ENCODE measurements at places on chromosomes 1 and 21.

GRCh38 chr1:108691128-108691941 lies 775 bp upstream of the PRPF38B start:
- DNase-seq, result no peak

DNA sequence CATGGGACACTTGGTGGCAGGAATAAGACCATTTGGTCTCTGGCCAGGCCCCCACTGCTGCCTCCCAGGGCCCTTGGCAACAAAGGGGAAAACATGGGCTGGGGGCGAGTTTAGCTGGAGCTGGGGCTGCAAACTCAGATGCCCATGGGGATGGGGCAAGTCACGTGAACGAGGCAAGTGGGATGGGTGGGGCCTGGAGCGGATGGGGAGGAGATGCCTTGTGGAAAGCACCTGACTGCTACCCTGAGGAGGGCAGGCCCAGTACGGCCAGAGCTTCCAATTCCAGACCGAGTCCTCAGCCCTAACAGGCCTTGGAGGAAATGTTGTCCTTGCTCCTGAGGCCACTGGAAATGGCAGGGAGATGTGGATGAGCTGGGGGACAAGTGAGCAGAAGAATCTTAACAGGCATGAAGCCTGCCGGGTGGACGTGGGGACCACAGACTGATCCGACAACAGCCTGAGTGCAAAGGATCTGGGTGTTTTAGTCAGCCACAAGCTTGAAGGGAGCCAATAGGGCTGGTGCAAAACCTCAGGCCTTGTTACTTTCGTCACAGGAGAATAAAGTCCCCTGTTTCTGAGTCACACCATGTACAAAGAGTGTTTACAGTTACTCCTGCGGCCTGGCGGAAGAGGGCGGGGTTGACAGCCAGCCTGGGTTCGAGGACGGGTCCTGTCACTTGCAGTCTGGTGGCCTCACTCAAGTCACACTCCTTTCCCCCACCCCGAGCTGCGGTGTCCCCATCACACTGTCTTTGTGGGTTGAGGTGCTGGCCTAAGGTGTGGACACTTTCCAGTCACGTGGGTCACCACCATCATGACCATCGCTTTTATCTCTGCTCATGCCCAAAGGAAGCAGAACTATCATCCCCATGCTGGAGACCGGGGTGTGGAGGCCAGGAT lies 19.1 kb downstream of the RUNX3 start:
- no peak for DNase-seq

GRCh38 chr21:42846221-42846620 lies 33.1 kb downstream of the WDR4 start:
- no peak for DNase-seq

- DNase-seq, result no peak
Observed at GRCh38 chr1:169869426-169869825, 24.3 kb downstream of the SCYL3 start.

DNA sequence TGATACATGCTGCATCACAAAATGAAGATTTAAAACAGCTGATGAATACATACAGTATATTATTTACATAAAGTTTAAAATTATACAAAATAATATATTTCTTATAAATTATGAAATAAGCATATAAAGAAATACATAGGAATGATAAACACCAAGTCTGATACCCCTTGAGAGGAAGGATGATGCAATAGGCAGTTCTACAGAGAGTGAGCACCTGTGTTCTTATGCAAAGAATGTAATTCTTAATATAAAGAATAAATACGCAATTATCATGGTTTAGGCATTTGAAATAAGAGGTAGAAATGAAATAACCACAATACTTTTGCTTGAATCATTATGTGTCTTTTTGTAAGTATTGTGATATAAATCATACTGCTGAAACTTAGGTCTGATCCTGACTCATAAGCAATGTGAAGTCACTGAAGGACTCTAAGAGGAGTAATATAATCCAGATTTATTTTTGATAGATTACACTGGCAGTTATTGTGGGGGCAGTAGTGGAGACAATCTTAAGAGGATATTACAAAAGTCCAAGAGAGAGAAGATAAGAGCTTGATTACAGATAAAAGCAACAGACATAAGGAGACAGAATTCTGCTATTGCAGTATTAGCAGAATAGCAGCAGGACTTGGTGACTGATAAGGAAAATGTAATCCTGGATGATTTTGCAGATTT lies 39.0 kb downstream of the TTLL7 start:
- DNase-seq, result no peak

DNA sequence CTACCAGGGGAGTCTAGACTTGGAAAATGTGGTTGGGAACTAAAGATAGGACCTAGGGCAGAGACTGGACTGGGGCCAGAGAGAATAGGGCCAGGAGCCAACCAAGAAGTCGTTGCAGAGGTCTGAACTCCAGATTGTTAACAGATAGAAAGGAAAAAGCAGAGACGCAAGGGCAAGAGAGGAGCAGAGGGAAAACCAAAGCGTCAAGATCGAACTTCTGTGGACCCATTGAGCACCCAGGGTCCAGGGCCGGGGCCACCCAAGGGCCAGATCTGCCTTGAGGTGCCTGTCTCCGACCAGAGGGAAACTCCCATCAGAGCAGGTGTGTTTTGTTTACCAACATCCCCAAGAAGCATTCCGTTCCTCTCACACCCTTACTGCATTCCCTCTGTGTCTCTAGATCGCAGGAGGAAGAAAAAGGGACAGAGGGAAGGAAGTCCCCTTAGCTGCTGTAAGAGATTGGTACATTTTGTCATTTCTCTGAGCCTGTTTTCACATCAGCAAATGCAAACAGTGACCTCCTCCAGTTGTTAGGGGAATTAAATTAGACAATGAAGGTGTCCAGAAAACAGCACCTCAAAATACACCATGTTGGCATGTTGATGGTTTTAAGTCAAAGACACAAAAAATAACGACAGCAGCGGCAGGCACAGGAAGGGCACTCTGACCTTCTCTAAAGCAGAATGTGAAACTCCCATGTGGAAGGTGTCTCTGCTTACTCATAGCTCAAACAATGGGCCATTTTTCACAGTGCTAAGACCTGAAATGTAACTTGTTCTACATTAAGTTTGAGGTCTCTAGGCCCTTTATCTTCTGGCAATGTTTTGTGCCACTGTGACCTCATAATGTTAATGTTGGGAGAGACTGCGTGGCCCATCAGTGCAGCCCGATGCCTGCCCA lies 105.8 kb upstream of the RAB4A start:
- no peak for DNase-seq

DNA sequence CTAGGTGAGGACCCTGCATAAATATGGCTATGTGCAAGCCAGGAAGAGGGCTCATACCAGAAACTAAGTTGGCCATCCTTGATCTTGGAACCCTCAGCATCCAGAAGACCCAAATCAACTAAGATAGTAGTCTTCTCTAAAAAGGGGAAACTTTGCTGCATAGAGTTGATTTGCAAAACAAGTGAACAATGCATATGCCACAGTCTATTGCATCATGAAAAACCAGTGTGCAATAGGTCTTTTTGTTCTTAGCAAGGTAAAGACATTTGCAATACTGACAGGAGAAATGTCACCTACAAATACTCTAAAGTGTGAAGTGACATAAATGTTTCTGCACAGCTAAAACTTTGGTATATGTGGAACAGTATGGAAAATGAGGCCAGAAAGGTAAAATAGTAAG lies 2.0 kb upstream of the IFI16 start:
- no peak for DNase-seq

- no peak for DNase-seq
Observed at GRCh38 chr1:231311720-231312431, 25.8 kb downstream of the EXOC8 start.

DNA sequence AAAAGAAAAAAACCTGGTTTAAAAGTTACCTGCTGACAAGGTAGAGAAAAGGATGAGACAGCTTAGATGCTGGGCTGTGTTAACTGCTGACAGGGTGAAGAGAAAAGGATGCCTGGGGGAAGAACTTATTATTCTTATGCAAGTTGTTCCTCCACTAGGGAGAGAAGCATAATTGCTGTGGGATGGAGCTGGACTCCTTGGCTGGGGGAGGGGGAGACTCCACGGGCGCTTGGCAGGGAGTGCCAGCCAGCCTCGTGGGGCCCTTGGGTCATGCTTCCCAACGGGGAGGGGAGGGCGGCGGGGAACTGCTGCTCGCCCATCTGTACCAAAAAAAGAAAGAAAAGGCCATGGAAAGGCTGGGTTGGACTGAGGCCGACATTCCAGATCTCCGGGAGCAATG lies 47.2 kb downstream of the SYCP1 start:
- peak; percentile 7 for DNase-seq

- peak; percentile 15 for DNase-seq
Observed at GRCh38 chr1:200179126-200179780, 151.7 kb downstream of the NR5A2 start.

- no peak for DNase-seq
Observed at GRCh38 chr1:193633991-193634390, 447.6 kb upstream of the B3GALT2 start.

DNA sequence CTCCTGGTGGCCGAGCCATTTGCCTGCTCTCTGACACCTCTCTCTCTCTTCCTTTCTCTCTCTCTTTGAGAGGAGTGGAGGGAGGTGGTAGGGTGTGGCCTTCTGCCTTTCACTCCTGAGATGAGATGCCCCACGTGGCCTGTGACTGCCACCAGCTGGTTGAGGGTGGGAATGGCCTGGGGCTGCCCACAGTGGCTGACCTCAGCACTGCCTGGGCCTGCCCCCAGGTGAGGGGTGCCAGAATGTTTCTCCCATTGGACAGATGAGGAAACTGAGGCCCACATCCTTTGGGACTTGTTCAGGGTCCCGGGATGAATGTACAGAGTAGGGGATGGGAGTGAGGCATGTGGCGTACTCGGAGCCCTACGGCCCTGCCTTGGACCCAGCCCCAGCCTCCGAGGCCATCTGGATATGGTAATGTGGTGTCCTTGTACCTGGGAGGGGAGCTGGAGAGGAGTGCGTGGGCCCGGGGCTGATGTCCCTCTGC lies 12.7 kb upstream of the C1orf167 start:
- DNase-seq, result no peak

DNA sequence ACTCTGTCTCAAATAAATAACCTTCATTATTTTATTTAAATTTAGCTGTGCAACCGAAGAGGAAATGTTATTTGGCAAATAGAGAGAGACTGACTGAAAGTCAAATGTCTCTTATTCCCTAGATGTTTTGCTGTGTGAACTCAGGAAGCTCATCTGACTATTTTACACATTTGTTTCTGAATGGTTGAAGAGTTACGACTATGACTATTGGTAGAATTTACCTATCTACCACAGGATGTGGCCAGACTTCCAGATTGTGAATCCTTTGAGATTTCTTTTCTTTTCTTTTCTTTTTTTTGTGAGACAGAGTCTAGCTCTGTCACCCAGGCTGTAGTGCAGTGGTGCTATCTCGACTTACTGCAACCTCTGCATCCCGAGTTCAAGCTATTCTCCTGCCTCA lies 5.3 kb upstream of the SDE2 start:
- no peak for DNase-seq

DNA sequence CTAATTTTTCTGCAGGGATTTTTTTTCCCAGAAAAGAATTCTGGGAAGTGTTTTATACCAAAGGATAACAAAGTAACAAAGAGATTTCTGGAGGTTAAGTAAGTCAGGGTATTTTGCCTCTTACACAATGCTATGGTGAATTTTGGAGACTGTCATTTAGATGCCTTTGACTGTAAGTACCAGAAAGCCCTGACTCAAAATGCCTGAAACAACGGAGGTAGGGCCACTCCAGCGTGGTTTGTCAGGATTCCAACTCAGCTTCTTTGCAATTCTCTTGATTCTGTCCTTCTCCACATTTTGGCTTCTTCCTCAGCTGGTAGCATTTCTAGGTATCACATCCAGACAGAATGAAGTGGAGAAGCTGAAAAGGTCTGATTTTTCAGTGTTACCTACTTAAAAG lies 106.5 kb downstream of the UCHL5 start:
- no peak for DNase-seq

- no peak for DNase-seq
Observed at GRCh38 chr1:9770298-9770697, 53.5 kb downstream of the CLSTN1 start.

GRCh38 chr1:82451191-82451590 lies 650.5 kb downstream of the ADGRL2 start:
- no peak for DNase-seq

- DNase-seq, result no peak
Observed at GRCh38 chr21:35829067-35829466, 231.3 kb downstream of the SETD4 start.

GRCh38 chr1:169348383-169349036 lies 19.1 kb downstream of the NME7 start:
- DNase-seq, result peak; percentile 81

DNA sequence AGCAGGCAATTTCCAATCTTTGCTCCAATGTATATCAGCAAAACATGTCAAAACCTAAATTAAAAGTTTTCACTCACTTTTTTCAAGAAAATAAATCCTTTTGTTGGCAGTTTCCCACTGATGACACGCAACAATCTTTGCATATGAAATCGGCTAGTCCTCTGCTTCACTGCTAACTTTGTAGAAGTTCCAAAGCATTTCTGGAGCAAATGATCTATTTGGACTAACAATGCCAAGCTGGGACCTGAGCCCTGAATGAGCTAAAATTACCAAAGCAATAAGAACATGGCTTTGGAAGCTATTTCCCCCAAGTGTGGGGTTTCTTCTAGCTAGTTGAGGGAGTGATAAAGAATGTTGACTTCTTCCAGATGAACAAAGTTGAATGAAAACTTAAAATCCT lies 5.1 kb downstream of the BEND5 start:
- no peak for DNase-seq

DNA sequence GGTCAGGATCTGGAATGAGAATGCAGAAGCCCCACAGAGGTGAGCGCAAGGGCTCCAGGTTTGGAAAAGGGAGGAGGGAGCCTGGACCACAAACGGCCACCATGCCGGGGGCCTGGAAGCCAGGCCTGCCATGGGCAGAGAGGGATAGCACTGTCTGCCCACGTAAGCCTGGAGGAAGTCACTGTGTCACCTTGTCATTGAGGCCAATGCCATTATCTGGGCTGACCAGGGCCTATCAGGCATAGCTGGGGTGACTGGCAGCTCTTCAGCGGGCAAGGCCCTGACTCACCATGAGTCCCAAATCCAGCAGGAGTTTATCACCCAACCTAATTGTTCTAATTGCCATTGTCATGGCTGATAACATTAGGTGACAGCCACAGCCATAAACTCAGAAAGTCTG lies 84.6 kb downstream of the MATN1 start:
- DNase-seq, result no peak

DNA sequence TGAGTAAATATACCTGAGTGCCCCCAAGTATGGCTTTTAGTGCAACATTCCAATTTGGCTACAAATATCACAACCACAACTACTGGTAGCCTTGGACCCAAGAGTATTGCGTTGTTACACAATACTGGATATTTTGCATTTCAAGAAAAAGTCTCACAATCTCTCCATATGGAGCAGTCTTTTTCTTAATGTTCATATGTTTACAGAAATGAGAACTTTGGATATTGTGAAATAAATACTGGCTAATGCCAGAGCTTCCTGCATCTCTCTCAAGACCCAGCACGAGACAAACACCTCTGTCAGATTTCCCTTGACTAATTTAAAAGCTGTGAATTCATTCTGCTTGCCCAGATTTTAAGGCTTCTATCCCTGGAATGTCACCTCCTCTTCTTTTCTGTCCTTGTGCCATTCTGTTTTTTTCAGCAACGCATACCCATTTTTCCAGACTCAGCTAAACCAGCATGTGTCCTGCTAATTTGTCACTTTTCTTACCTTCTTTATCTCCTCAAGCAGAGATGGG lies 136.2 kb upstream of the BACE2 start:
- DNase-seq, result no peak
